ENCODE measurements at places on chromosomes 7 and 10.

DNA sequence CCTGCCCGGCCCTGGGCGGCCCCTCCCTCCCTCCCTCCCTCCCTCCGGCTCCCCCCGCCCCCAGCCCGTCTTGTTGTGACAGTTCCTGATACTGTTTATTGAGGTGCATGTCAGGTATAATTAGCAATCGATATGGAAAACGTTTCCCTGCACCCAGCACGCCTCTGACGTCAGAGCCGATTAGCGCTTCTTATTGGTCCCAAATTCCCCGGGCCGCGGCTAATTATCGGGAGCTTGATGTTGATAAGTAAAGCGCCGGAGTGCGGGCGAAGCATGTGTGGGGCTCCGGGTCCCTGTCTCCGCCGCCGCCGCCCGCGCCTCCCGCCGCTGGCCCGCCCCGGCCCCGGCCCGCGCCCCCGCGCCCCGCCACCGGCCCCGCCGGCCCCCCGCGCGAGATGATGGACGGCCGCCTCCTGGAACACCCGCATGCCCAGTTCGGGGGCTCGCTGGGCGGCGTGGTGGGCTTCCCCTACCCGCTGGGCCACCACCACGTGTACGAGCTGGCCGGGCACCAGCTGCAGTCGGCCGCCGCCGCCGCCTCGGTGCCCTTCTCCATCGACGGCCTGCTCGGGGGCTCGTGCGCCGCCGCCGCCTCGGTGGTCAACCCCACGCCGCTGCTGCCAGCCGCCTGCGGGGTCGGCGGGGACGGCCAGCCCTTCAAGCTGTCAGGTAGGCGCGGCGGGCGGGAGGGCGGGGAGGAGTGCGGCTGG lies at the start of gene UNCX:
TSS of gene UNCX (plus strand) at position 250 of the 710 bp plus-strand sequence. CDS start at position 396, 146 bp downstream.
- no peak for DNase-seq

DNA sequence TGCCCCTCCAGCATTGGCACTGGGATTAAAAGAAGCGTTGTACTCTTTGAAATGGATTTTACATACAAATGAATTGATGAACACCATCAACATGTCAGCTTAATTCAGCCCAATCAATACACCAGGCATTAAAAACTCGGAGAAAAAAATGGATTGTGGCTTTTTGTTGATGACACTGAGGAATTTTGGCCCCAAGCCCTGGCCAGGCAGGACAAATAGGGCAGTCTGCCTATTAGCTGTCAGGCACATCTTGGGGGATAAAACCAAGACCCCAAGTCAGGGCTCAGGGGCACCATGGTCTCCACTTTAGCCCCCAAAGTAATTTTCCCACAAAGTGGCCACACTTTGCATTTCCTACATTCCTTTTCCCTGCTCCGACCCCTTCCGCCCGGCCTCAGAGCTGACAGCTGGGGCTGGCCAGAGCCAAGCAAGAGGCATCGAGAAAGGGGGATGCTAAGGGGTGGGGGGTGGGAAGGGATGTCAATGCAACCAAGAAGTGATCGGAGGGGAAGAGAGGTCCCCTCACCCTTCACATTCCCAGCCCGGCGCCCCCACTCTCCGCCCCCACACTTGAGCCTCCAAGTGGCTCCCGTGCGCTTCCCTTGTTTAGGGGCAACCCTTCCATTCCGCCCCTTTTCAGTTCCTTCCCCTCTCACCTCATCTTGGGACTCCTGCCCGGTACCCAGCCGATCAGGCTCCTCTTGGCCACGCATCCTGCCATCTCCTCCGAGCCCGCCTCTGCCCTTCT lies 711 bp downstream of the HIP1 start:
- DNase-seq: no peak

GRCh38 chr10:109982812-109983211 lies 25.0 kb upstream of the ADD3 start:
- DNase-seq: no peak

DNA sequence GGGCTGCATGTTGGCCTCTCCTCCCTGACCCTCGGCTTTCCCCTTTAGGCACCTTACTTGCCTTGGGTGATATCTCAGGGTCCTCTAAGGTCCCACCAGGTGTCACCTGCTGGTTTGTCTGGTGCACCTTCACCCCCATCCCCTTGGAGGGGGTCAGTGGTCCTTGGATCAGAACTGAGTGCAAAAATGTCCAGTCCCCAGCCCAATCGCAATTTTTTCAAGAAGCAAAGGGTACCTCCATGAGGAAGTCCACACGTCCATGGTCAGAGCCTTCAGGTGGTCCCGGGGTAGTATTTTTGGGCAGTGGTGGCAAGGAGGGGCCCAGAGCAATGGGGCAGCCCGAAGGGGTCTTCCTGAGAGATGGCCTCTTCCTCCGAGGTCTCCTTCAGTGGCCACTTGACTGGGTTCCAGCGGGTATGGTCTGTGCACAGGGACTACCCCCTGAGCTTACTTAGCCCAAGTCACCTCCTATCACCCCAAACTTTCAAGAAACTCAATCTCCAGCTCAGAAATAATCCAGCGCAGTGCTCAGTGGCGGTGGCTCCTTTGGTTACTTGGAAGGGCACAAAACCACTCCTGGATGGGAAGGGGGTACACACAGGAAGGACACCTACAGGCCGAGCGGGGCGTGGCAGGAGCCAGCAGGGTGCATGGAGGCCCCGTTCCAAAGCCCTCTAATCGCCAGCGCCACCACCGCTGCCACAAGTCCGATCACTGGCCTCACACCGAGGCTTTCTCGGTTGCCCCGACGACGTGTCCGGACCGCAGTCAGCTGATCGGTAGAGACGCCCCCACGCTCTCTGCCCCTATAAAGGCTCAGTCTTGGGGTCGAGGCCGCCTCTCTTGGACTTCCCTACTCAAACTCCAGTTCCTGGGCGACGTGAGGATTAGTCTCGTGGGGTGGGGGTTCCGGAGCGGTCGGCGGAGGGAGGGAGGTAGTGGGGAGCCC lies 4.5 kb downstream of the SAP25 start:
- DNase-seq: no peak

GRCh38 chr7:137093198-137093597 lies 224.7 kb downstream of the CHRM2 start:
- no peak for DNase-seq

GRCh38 chr10:122327237-122328206 lies 47.0 kb upstream of the PLEKHA1 start:
- DNase-seq: no peak

DNA sequence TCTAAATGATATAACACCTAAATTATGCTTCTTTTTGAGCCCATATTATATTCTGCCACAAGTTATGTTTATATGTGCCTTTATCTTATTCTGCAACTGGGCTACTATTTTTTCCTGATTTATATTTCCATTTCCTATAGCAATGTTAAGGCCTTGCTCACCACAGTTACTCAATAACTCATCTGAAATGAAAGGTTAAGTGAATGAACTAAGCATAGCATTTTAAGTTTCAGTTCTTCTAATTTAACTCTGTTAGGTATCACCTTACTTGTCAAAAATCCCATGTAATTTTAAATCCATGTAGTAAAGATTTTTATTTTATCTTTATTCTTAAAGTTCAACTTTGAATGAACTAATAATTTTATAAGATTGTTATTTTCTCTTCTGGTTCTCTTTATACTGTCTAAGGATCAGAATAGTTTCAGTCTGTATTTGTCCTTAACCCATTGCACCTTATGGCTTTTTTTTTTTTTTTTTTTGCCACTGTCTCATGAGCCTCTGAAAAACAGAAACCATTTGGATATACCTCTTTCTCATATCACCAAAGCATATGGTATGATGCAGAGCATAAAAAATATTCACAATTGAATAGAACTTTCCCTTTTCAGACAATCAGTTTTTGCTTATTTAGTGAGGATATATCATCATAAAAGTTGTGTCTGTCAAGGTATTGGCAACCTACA lies 301.8 kb upstream of the ZWINT start:
- no peak for DNase-seq

GRCh38 chr7:67519171-67519570 lies 522.5 kb downstream of the TYW1 start:
- DNase-seq: no peak

DNA sequence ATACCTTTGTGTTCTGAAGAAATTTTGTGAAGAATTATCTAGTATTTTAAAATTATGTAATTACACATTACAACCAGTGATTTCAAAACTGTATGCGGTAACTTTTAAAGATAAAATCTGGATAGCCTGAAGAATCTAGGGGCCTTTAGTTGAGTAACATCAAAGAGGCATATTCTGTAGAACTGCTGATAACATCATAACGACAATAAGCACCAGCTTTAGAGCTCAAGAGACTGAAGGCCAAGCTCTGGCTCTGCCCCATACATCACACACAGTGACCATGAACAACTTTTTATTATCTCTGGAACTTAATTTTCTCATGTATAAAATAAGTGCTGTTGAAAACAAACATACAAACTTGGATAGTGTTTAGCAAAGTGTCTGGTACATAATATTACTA lies 121.1 kb upstream of the RHOBTB1 start:
- no peak for DNase-seq

DNA sequence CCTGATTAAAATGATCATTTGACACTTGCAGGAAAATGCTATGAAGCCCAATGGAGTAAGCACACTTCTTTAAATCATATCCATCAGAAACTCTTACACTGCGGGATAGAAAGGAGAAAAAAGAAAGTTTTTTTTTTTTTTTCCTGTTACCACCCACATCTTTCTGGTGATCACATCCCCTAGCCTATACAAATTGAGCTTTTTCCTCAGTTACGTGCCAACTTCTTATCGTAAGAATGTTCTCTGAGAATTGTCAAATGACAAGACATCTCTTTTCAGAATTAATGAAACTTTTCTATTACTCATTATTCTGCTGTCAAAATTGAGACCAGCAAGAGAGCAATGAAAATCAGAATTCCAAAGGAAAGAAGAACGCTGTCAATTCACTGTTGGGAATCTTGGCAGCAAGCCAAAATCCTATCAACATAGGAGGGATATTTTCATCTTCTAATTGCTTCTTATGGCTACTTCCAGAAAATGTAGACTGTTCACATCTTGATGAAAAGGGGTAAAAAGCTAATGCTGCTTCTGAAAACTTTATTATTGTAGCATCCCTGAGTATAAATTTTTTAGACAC lies 179.5 kb downstream of the ADAM12 start:
- DNase-seq: no peak

DNA sequence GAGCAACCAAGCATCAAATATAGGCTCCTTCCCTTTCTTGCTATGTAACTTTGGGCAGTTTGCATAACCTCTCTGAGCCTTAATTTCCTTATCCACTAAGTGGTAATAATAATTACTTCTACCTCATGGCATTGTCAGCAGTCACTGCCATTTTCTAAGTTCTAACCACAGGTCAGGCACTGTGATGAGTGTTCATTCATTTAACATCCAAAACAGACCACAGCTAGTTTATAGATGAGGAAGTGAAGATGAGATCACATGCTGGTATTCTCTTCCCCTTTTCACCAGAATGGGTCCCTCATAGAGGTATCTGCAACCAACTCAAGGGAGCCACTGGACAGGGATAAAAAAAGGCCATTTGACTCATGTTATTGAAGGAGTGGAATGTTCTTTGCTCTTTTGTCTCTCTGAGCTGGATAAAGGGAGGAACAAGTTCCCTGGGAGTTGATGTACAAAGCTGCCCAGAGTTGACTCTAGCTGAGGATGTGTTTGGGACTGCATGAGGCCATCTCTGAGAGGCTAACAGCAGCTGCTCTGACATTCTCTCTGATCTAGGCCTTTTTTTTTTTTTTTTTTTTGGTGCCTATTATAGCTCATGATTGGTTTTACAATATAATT lies 65.0 kb downstream of the DNAJC12 start:
- DNase-seq: no peak

GRCh38 chr7:101598986-101599771 lies 29.9 kb downstream of the MYL10 start:
- no peak for DNase-seq

Data from stimulated activated CD4-positive, alpha-beta T cell treated with anti-CD3 and anti-CD28 coated beads, Interleukin-1b, Interleukin-23, amount 100 ng/mL, for 24 hours (primary cell).